NCI-H1105 treated with DMSO at 0.1 percent for 48 hours (cell line): ENCODE measurements at places on chromosomes 16 and 17.

GRCh38 chr17:40597556-40598300 is 32.5 kb upstream of the CCR7 start:
- DNase-seq: no peak

- DNase-seq: peak; percentile 57
Measured at GRCh38 chr16:49520492-49521038, 147.0 kb downstream of the C16orf78 start.

GRCh38 chr16:56777482-56777881 is 47.6 kb downstream of the NUP93 start:
- DNase-seq: no peak

GRCh38 chr16:10015397-10015796 is 166.8 kb downstream of the GRIN2A start:
- no peak for DNase-seq

DNA sequence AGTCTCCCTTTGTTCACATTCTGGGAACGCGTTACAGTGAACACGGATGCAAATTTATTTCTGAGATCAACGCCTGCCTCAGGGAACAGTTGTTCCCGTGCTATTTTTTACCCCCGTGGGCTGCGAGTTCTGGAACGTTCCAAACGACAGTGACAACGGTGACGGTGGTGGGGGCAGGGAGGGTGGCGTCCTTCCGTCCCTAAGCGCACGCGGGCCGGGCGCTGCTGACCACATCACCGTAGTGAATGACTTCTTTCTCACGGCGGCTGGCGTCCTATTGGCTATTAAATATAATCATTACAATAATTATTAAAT is 45.1 kb upstream of the SSTR5 start:
- no peak for DNase-seq

DNA sequence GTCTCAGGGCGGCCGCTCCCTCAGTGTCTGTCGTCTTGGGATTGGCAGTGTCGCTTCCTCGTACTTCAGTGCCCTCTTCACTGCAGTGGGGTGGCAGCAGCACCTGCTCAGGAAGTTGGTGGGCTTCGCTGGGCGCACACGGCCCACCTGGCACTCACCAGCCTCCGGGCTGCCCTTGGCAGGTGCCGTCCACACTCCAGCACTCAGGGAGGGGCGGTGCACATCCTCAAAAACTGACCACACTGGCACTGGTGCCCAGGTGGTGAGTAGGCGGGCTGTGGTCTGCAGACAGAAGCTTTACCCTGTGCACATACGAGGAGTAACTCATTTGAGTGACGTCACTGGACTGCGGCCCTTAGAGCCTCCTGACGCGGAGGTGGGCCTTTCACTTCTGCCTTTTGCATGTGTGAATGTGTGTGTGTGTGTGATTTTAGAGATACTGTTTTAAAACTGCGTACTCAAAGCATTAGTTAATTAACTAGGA is 94.6 kb downstream of the BANP start:
- DNase-seq: no peak

GRCh38 chr17:82006468-82007227 is 16.0 kb downstream of the CENPX start:
- DNase-seq: no peak

DNA sequence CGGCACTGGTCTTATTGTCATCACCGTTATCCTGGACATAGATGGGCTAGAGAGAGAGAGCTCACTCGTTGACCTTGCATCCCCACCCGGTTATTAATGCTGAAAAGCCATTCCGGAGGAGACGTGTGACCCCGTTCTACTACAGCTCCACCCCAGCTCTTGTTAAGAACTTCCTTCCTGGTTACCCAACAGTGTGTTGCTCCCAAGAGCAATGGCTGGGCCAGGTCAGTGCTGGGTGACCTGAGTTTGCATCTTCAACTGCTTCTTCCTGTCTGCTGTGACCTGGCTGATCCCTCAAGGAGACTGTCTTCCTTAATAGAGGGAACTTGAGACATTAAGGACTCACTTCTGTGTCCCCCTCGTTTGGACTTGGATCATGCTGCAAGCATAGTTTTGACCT is 96.1 kb upstream of the SDK2 start:
- no peak for DNase-seq

GRCh38 chr16:68274441-68274840 is 10.1 kb downstream of the SLC7A6 start:
- no peak for DNase-seq

DNA sequence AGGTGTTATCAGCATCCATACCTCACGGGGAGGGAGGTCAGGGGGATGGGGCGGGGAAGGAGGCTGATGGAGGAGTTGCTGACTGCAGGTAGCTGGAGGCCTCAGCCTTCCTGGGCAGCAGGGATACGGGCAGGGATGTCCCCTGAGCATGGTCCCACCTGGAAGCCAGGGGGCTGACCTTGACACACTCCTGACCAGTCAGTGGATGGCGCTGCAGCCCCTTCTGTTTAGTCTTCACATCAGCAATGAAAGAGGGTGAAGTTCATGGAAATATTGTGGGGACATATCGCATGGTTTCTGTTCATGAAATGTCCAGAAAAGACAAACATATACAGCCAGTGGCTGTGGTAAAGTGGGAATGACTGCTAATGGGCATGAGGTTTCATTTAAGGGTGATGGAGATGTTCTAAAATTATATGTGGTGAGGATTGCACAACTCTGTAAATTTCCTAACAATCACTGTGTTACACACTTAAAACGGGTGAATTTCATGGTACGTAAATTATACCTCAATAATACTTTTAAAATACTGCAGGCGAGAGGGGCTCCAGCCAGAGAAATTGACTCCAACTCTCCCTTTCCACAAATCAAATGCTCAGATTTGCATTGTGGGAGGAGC is 489.6 kb downstream of the CDH13 start:
- DNase-seq: no peak

DNA sequence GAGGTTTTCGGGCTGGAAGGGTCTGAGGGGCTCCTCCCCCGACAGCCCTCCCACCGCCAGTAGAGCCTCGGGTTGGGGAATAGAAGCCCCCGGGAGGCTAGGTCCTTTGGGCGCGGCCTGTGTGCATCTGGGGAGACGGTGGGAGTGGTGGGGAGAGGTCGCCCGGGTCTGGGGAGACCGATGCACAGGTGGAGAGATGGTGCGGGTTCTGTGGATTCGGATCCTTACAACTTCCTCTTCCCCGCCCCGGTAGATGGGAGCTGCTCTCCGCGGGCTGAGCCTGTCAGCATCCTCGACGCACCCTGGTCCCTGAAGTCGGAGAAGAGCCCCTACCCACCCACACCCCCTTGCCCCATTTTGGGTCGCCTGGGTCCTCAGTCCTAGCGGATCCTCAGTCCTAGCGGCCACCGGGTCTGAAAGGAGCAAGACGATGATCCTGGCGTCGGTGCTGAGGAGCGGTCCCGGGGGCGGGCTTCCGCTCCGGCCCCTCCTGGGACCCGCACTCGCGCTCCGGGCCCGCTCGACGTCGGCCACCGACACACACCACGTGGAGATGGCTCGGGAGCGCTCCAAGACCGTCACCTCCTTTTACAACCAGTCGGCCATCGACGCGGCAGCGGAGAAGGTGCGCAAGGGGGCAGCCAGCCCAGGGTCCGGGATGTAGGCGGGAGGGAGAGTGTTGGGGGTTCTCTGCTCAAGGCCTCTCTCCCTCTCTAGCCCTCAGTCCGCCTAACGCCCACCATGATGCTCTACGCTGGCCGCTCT is 790 bp downstream of the BCKDK start:
- no peak for DNase-seq

- DNase-seq: no peak
Measured at GRCh38 chr17:78146881-78147280, 696 bp downstream of the C17orf99 start.

- no peak for DNase-seq
Measured at GRCh38 chr16:750485-750884, 9.7 kb upstream of the CIAO3 start.

- DNase-seq: no peak
Measured at GRCh38 chr16:35196313-35196712, 1736.9 kb downstream of the TP53TG3F start.

DNA sequence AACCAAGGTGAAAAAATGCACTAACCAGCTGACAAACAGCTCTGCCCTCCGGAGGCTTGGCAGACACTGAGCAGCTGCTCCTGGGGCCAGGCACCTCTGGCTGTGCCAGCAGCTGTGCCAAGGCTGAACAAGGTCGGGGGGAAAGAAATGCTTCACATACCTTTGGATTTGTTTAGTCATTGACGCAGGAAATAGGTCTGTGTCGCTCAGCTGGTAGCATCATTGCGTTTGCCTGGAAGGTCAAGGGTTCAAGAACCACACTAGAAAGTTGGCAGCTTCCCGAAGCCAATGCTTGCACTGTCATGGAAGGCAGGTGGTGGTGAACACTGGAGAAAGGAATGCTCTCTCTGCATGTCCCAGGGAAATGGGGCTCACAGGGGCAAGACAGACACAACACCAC is 63.5 kb downstream of the PCTP start:
- no peak for DNase-seq

DNA sequence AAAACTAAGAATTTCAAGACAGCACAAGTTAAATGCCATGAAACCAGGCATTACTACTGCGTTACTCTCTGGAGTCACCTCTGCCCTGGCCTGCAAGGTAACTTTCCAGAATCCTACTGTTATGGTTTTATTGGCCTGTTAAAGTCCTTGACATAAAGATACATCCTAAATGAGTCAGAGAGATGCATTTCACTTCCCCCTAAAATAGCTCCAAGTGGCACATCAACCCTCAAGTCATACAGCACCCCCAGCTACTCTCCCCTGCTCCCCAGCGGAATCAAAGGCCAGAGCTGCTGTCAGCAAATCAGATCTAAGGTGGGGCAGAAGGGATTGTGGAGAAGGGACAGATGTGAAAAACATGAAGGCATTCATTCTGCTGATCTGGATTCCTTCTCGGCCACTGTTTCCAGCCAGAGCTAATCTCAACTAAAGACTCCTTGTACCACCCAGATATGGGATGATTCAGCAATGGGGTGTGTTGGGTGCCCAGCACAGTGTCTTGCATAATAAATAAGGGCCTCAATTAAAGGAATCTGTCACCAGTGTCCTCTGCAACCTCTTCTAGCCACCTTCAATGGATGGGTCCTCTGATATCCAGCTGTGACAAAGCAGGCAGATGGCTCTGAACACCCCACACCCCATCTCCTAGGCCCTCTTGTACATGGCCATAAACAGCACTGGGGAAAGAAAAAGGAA is 8.5 kb upstream of the CCL1 start:
- DNase-seq: no peak

DNA sequence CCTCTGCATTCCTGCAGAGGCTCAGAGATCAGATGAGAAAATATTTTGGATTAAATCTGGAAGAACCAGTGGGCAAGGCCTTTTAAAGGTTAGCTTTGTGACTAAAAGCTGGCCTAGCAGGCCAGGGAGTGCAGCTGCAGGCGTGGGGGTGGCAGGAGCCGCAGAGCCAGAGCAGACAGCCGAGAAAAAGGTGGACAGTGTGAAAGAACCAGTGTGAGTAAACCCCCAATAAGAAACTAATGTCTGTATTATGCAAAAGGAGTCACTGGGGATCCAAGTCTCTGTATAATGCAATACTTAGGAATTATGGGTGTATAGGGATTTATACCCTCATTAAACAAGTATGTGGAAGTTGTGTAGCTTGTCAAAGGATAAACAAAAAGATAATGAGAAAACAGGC is 21.4 kb upstream of the SPACA3 start:
- no peak for DNase-seq

DNA sequence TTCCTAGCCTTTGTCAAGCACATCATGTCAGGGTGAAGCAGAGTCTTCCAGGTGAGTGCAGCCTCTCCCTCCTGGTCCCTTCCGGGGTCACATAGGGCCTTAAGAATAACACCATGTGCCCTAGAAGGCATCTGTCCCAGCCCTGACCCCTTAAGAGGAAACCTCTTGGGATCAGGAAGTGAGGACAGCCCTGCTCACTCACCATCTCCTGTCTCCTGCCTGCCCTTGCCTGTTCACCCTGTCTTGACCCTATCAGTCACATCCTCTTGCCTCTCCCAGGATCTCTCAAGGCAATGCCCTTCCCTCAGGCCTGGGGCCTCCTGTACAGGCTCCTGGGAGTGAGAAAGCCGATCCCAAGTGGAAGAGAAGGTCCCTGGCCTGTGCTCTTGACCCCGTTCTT is 13.9 kb downstream of the MYL4 start:
- no peak for DNase-seq

- no peak for DNase-seq
Measured at GRCh38 chr16:75908331-75909117, 182.2 kb upstream of the CPHXL start.

DNA sequence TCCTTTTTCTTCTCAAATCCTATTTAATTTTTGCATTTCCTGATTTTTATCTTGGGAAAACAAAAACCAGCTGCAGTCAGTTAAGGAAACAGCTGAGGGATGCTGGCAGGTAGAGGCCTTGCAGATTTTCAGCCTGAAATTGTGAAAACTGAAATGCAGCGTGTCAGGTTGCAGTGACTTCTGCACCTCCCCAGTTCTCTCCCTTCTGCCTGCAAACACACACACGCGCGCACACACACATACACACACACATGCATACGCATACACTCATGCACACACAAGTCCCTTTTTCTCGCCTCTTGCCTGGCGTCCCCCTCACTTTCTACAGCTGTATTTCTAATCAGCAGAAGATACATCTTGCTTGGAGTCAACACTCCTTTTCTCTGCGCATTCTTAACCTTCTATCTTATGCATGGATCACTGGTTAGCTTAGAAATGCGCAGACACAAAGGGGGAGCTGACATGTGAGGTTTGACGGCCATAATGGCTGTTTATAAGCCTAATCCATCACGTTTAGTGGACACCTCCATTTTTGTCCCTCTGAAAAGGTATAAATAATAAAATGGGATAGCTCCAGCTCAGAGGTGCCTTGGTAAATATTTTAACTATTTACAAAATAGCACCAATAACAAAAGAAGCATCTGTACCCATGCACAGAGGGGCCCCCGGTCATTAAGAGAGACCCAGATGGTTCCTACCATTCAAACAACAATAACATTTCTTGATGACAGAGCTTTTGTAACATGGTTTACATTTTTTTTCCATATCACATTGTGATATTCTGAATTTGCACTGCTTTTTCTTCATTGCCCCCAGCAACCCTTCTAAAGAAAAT is 392.1 kb upstream of the SALL1 start:
- DNase-seq: no peak

- DNase-seq: no peak
Measured at GRCh38 chr16:61946019-61946418, 90.2 kb downstream of the CDH8 start.

DNA sequence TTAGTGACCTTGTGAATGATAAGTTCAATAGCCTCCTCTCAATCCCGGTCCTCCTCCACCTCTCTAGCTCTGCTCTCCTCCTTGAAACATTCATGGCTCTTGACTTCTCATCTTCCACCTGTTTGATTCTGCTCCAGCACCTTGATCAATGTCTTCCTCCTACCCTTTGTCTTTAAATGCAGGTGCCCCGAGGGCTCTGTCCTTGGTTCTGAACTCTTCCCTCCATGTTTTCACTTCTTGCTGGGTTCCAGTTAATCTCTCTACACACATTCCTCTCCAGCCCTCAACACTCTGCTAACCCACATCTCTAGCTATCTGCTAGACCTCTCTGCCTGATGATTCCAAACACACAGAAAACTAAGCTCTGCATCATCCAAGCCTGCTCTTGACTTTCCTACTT is 13.4 kb downstream of the CD300E start:
- DNase-seq: no peak

- DNase-seq: no peak
Measured at GRCh38 chr17:42268236-42268635, 8.0 kb downstream of the STAT5B start.
